Thyroid gland (tissue), 4 donors: ENCODE measurements at places on chromosomes 7 and 10. TPM values are rescaled to one million over a fixed set of nuclear protein-coding genes. Genes with fewer than 3 reads are reported as not detected.
A peak's percentile ranks its signal among the peaks of the same experiment; 100 is the strongest.

Gene SLC26A5
- 3.2 TPM for total RNA-seq

Gene NPY4R2
- total RNA-seq: not detected

DNA sequence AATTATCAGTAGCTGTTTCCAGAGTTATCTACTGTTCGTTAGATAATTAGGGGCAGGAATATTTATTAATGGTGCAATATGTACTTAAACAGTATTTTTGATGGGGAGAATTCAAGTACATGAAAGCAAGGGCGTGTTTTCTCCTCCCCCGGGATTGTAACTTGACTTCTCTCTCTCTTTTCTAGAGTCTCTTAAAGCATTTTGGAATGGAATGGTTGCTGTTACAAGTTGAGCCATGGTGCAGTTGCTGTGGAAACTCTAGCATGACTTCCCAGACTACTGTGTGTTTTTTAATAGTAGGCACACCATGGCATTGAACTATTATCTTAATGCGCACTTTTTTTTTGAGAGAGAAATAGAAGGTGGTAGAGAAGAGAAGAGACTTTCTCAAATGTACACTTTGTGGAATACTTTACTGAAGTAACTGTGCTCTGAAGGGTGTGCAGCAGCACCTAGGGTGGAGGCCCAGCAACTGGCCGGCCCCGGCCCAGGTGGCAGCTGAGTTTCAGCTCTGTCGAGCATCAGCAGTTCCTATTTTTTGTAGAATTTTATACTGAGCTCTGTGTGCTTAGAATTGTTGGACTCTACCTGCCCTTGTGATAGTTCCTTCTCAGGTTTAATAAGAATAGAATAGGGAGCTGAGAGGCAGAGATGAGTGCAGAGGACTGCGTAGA is 64.4 kb downstream of the CCNY start:
- no peak overlapping the region for H3K4me3 ChIP-seq
- no peaks in the 10 kb centered on the region for H3K27me3 ChIP-seq
- H3K4me1 ChIP-seq: peaks cover 33% of the 10 kb centered on the region

Gene STAMBPL1
- 0.63 TPM for total RNA-seq

DNA sequence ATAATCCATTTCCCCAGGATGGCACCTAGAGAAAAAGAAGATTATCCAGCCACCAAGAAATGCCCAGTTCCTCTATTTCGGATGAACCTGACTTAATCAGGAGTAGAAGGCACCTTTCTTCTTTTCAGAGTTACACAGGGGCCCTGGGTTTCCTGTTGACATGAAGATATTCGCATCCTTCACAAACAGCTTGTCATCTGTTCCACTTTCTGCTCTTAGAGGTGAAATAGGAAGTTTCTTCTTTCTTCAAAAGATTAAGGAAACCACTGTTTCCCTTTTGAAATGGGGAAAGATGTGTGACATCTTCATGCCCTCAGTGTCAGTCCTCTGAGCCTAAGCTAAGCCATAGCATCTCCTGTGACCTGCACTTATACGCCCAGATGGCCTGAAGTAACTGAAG is 39.1 kb upstream of the RAB18 start:
- H3K36me3 ChIP-seq: no peaks in the 10 kb centered on the region
- H3K27me3 ChIP-seq: no peaks in the 10 kb centered on the region
- DNase-seq: no peak
- H3K4me3 ChIP-seq: no peak overlapping the region
- H3K27ac ChIP-seq: no peak overlapping the region

DNA sequence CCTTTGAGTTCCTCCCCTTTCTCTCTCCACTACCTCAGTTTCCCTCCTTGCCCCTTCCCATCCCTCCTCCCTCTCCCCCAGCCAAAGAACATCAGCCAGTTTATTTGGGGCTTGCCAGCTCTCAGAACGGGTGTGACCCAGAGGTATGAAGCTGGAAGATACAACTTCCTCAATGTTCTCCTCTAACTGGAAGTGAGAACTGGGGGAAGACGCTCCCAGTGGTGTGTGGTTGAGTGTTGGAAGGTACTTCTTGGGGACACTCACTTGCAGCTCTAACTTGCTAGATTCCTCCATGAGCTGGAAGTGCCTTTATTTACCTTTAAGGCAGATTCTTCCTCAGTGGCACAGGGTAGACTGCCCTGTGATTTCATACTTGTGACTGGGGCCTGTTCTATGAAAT is 110.5 kb upstream of the HABP2 start:
- H3K4me1 ChIP-seq: peaks cover 6% of the 10 kb centered on the region
- no peak for DNase-seq
- no peaks in the 10 kb centered on the region for H3K36me3 ChIP-seq

DNA sequence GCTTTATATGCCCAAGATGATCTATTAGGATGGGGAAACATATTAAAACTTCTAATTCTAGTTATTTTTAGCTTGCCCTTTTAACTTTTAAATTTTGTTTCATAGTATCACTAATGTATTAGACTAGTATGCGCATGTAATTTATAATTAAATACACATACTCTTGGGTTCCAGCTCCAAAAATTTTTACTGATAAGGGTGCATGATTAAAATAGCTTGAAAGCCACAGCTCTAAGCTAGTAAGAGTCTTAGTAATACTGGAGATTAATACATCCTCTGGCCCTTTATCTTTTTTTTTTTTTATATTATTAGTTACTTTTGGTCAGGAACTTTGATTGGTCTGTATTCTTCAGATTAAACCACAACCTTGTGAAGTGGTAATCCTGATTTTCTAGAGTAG is 53.6 kb downstream of the ATXN7L1 start:
- H3K36me3 ChIP-seq: no peaks in the 10 kb centered on the region
- H3K4me1 ChIP-seq: no peaks in the 10 kb centered on the region

DNA sequence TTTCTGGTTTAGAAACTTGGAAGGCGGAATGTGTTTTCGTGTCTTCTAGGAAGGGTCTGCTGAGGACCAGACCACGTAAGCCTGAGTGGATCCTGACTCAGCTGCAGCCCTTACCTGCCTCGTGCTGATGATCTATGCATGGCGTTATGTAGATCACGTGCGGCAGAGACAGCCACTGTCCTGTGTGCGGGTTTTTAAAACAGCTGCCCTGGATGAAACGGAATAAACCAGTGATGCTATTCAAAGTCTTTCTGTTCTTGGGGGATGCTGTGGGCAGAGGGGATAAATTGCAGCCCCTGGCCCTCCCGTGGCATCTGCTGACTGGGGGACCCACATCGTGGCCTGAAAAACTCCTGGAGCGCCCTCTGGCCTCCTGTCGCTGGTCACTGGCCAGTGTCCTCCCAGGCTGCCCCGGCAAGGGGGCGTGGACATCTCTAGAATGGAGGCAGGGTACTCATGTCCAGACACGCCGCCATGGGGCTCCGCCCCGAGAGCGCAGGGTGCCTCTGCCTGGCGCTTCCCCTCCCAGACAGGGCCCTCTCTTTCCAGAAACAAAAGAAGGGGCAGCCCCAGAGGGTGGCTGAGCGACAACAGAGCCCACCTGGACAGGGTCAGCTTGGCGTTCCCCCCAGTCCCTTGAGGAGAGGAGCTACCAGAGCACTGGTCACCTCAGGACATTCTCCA is 13.2 kb downstream of the ALKBH4 start:
- DNase-seq: peak; percentile 35
- H3K36me3 ChIP-seq: peaks cover 13% of the 10 kb centered on the region
- no peak overlapping the region for H3K4me3 ChIP-seq
- H3K4me1 ChIP-seq: no peaks in the 10 kb centered on the region
- no peaks in the 10 kb centered on the region for H3K27me3 ChIP-seq

Gene OR6V1
- not detected for total RNA-seq

DNA sequence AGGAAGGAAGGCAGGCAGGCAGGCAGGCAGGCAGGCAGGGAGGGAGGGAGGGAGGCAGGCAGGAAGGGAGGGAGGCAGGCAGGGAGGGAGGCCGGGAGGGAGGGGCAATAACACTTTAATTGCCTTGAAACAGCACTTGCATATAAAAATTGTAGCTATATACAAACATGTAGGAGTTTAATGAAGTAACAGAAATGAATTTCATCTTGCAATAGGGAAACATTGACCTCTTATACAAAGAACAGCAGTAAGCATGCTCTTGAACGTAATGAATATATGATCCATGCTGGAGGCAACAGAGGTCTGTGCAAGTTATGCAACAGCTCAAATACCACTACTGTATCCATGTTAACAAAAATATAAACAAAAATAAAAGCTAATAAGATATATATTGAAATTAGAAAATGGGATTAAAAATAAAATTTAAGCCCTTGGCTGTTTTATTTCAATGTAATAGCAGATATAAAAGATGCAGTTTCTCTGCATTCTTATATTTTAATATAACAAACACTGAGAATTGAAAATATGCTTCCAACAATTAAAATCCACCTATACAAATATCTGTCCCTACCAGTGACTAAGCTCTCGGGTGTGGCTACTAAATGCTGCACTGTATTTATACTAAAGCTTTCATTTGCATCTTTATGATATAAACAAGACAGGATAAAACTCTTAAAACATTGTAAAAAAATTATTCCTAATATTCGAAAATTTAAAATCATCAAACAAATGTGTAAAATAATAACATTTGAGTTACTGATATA is 50.3 kb downstream of the CACNA2D1 start:
- no peaks in the 10 kb centered on the region for H3K27me3 ChIP-seq
- no peaks in the 10 kb centered on the region for H3K36me3 ChIP-seq
- no peaks in the 10 kb centered on the region for H3K4me1 ChIP-seq
- DNase-seq: no peak
- no peak overlapping the region for H3K4me3 ChIP-seq

DNA sequence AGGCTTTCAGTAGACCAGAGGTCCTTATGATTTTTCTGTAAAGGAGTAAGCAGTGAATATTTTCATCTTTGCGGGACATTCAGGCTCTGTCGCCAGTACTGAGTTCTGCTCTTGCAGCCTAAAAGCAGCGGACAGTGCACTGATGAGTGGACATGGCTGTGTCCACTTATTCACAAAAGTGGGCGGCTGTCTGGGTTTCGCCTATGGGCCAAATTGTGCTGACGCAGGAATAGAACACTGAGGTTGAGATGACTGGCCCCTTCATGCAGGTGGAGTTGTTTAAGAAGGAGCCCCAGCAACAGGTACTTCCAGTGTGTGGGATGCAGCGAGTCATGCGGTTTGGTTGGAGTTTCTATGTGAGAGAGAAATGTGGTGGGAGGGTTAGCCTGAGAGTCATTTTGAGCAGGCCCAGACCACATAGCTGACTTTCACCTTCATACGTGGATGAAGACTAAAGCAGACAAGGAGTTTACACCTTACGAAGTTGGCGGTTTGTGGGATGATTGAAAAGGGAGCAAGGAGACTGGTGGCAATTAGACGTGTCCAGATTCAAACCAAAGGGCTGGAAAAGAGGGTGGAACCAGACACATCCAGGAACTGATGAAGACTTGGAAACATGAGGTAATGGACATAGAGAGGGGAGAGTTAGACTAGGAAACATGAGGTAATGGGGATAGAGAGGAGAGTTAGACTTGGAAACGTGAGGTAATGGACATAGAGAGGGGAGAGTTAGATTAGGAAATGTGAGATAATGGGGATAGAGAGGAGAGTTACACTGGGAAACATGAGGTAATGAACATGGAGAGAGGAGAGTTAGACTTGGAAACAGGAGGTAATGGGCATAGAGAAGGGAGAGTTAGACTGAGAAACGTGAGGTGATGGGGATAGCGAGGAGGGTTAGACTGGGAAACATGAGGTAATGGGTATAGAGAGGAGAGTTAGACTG is 38.2 kb downstream of the WDR37 start:
- no peaks in the 10 kb centered on the region for H3K27me3 ChIP-seq
- no peak overlapping the region for H3K4me3 ChIP-seq
- DNase-seq: no peak
- H3K36me3 ChIP-seq: peaks cover 41% of the 10 kb centered on the region
- no peaks in the 10 kb centered on the region for H3K4me1 ChIP-seq

Gene LRCH4
- total RNA-seq: 107 TPM

DNA sequence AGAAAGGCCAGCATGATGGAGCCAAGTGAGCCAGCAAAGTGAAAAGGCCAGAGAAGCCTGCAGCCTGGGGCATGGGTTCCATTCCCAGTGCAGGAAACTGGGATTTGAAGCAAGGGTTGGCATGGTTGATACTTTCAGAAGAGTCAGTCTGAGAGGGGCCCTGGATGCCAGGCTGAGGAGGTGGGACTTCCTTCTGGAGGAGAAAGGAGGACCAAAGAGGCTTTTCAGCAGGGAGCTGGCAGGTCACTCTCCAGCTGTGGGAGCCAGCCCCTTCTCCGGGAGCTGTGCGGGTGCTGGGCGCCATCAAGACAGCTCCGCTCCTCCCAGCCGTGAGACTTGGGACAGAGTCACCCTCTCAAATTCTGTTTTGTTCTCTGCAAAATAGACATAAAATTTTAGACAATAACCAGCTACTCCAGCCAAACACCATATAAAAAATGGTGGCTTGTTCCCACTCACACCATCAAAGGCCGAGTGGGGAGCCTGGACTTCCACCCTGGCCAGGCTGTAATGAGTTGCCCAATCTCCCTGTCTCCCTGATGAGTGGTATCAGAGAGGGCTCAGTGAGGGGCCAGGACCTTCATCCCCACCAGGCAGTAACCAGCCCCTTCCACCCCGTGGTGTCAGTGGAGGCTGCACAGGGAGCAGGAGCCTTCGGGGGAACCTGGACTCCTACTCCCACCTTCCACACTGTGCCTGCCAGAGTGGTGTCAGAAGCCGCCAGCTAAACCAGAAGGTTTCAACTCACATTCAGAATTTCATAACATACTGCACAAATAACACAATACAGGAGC is 133.6 kb upstream of the RET start:
- H3K4me1 ChIP-seq: no peaks in the 10 kb centered on the region
- H3K27ac ChIP-seq: no peak overlapping the region
- no peak for DNase-seq
- H3K36me3 ChIP-seq: no peaks in the 10 kb centered on the region
- no peak overlapping the region for H3K4me3 ChIP-seq

- no peak overlapping the region for H3K4me3 ChIP-seq
- H3K27ac ChIP-seq: no peak overlapping the region
- H3K4me1 ChIP-seq: no peaks in the 10 kb centered on the region
- H3K27me3 ChIP-seq: no peaks in the 10 kb centered on the region
- DNase-seq: no peak
- no peaks in the 10 kb centered on the region for H3K36me3 ChIP-seq
These were observed 165.2 kb upstream of the PTER start for GRCh38 chr10:16271571-16271970.

Gene TCF7L2
- 67.1 TPM for total RNA-seq

Gene HYAL4
- total RNA-seq: not detected

DNA sequence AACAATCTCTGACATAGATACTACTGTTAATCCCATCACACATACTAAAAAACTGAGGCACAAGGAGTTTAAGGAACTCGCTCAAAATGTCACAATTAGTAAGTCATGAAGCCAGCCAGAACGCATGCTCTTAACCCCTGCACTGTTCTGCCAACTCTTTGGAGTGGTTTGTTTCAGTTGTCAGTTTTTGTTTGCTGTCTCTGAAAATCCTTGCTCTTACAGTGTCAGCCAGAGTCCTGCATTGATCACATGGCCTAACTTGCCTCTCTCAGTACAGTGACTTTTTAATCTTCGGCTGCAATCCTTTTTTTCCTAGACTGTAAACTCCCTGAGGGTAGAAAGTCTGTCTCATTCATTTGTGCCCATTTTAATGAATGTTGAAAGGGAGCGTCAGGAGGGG is 753.8 kb downstream of the AUTS2 start:
- DNase-seq: no peak
- H3K4me1 ChIP-seq: peaks cover 4% of the 10 kb centered on the region
- H3K27me3 ChIP-seq: no peaks in the 10 kb centered on the region
- no peak overlapping the region for H3K27ac ChIP-seq
- H3K36me3 ChIP-seq: no peaks in the 10 kb centered on the region
- H3K4me3 ChIP-seq: no peak overlapping the region
